ENCODE measurements at places on chromosomes 3 and 15. TPM values are rescaled to one million over a fixed set of nuclear protein-coding genes. Genes with fewer than 3 reads are reported as not detected.

- no peak for DNase-seq
Measured at GRCh38 chr3:150404023-150404422, 4.1 kb upstream of the TSC22D2 start.

GRCh38 chr15:91710080-91710698 is 143.3 kb upstream of the SLCO3A1 start:
- peak; percentile 64 for DNase-seq

Gene GOLGA8G
- 0.12 TPM for total RNA-seq

- DNase-seq, result no peak
Measured at GRCh38 chr3:90069748-90070147, 962.3 kb downstream of the EPHA3 start.

DNA sequence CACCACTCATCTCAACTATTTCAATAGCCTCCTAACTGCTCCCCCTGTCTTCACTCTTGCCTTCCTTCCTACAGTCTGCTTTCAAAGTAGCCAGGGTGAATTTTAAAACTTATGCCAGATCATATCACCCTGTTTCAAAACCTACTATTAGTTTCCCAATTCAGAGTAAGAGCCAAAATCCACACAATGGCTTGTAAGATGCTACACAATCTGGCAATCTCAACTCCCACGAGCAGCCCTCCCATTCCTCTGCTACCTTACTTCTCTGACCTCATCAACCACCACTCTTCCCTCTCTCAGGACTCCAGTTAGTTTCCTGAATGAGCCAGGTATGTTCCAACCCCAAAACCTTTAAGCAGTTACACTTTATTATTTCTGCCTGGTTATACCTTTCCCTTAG is 62.5 kb downstream of the VPS13C start:
- DNase-seq, result no peak

DNA sequence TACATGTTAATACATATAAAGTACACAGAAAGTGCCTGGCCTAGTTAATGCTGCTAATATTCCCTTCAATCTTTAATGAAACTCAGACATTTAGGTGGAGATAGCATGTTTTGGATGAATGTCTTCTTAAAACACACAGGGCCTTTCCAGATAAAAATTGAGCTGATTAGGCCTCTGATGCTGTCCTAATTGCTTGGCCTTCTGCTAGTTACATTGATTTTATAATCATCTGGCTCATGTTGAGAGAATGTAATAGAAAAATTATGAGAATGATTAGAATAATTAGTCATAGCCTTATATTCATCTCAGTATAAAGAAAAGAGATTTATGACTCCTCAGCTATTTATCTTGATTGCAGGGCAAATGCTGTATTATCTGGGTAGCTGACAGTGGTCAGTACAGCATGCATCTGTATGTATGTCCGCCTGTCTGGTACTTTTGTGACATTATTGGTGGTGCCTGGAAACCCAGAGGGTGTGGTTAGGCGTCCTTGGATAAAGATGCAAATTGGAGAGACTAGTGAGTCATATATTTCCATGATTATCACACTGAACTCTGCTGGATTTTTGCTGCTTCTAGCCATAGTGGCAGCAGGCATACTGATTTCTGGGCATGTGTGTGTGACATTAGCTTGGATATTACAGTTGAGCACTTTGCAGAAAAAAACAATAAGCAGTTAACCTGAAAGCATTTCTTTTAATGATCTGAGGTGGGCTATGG is 120.8 kb downstream of the FEZF2 start:
- peak; percentile 5 for DNase-seq

DNA sequence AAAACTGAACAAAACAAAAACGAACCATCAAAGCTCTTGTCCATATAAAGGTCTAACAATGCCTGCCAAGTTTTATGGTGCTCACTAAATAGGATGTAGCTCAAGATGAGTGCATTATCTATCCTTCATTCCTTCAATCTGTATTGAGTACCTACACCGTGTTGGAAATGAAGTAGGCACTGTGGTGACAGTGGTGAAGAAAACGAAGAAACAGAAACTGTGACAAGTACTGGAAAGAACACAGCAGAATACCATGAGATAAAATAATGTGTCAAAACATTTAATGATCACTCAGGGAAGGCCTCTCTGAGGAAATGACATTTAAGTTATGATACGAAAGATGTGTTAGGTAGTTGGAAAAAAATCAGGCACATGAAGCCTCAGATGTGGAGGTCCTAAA is 36.2 kb downstream of the CBLB start:
- no peak for DNase-seq

GRCh38 chr15:91258415-91258759 is 158.3 kb downstream of the SV2B start:
- peak; percentile 40 for DNase-seq

DNA sequence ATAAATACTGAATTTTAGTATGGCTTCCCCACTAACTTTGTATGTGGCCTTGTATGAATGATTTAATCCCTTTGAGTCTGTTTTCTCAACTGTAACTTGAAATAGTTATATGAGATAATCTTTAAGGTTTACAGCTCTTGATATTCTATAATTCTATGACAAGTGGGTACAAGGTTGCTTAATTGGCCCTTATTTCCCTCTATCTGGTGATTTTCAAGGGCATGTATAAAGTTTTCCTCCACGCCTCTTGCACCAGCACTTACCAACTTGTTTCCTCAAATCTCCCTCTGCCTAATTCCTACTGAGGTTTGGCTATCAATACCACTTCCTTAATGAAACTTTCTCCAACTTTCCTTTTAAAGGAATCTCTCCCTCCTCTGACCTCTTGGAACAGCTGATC is 112.9 kb downstream of the ISL2 start:
- DNase-seq, result no peak

Gene BLM
- total RNA-seq, result 7.7 TPM

- no peak for DNase-seq
Measured at GRCh38 chr15:60963557-60963956, 265.5 kb downstream of the RORA start.

Gene SLC22A13
- total RNA-seq, result not detected

DNA sequence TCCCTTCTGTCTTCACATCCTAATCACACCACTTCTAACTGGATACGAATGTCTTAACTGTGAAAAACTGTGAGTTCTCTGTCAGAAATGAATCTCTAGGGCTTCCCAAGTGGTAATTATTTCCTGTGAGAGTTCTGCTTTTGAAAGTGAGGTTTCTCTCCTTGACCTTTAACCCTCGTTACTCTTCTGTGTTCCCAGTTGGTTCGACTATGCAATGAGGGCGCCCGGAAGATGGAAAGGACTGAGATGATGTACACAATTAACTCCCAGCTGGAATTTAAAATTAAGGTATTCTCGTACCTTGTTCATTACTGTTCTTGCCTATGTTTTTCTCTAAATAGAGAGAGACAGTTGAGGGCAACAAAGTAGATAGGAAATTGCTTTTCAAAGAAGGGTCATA is 96.5 kb downstream of the ARHGEF26 start:
- DNase-seq, result no peak

DNA sequence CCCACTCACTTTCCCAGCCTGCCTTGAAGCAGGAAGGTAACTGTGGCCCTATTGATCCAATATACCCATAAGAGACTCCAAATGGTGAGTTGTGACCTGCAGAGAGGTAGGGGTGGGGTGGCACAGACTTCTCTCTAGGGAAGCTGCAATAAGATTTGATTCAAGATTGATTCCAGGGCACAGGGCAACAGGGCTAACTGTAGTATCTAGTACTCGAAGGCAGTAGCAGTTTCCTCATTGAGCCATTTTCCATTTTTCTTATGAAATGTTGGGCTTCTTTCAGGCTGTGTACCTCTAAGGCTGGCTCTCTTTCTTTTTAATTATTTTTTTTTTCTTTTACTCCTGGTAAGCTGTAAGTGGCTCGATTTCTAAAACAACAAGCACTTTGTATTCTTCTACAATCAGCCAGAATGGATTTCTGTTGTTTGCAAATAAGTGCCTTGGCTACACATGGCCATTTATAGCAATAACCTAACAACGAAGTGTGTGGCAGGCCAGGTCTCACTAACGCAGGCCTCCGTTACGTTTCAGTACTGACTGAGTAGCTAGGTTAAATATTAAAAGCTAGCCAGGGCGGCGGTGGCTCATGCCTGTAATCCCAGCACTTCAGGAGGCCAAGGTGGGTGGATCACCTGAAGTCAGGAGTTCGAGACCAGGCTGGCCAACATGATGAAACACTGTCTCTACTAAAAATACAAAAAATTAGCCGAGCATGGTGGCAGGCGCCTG is 19.3 kb downstream of the CCDC12 start:
- no peak for DNase-seq

Gene DAPK2
- total RNA-seq, result 7.3 TPM

Gene TMC3
- not detected for total RNA-seq

Gene ACKR4
- total RNA-seq, result 0.20 TPM

Gene CCK
- not detected for total RNA-seq

DNA sequence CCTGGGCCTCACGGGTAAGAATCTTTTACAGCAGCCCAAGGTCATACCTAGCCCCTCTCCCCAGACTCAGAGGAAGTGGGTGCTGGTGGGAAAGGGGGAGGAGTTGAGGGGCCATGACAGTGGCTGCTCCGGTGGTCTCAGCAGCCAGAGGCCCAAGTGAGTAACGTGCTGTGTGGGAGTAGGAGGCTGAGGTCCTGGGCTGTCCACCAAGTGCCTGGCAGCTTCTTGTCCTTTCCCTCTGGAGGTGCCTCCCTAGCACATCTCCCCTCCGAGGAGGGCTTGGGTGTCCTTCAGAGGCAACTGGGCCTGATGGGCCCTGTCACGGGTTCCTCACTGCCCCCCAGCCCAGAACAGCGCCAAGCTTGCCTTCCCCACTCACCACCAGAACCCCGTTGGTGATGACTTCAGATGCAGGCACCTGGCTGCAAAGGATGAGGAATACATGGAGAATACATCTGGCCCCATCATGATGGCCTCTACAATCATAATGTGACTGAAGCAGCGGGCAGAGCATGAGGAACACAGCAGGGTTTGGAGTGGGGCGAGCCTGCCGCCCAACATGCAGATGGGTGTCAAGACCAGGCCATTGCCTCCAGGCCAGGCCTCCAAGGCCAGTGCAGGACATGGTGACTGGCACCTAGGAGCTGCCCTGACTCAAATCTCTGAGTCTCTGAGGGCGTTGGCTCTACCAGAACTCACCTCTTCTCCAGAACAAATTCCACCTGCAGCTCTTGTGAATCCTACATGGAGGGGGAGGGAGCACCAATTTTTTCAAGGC is 3.3 kb downstream of the PLA2G4F start:
- DNase-seq, result no peak

Gene ACTR8
- total RNA-seq, result 14.3 TPM

- DNase-seq, result peak; percentile 18
Measured at GRCh38 chr15:39801641-39802309, 19.1 kb upstream of the FSIP1 start.

DNA sequence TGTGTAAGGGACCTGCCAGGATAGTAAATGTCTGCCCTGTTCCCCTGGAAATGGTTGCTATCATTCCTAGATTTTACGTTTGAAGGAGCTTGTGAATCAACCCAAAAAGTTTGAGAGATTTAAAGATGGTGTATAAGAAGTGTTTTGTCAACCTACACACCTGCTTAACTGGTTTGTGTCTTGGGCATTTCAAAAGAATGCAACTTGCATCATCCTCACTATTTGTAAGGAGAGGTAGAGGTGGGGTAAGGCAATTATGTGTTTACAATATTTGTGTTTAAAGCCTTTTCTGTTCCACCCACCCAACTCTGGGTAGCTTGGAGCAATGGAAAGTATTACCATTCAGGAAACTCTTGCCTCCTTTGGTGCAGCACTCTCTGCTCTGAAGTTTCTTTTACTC is 314.2 kb upstream of the RARB start:
- DNase-seq, result no peak

GRCh38 chr3:132543011-132543739 is 53.9 kb upstream of the ACKR4 start:
- DNase-seq, result peak; percentile 95

Gene GNAT1
- not detected for total RNA-seq

Gene NPAP1
- not detected for total RNA-seq

Gene TM6SF1
- 1.1 TPM for total RNA-seq

DNA sequence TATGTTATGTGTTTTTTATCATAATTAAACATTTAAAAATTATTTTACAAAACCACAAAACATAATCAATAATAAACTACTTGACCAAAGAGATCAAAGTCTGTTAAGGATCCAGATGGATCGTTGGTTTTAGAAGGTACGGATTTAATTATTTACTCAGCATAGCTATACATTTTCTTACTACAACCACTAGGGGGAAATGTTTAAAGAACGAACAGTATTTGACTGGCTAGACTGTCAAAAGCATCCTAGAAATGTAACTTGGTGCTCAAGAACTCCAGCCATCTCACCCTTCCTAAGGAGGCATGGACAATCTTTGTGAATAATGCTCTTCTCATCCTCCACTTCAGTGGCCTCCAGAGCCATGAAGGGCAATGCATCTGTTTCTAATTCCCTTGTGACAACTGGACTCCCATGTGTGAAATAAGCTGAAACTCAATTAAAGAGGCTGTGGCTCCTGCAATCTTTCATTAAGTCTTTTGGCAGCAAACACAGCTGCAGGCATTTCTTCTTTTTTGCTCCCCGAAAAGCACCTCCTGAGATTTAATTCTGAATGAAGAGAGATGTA is 94.7 kb upstream of the TUSC7 start:
- peak; percentile 1 for DNase-seq

Data from M059J (cell line).